Fibroblast of the aortic adventitia (primary cell): ENCODE measurements at places on chromosomes 2 and 18.

DNA sequence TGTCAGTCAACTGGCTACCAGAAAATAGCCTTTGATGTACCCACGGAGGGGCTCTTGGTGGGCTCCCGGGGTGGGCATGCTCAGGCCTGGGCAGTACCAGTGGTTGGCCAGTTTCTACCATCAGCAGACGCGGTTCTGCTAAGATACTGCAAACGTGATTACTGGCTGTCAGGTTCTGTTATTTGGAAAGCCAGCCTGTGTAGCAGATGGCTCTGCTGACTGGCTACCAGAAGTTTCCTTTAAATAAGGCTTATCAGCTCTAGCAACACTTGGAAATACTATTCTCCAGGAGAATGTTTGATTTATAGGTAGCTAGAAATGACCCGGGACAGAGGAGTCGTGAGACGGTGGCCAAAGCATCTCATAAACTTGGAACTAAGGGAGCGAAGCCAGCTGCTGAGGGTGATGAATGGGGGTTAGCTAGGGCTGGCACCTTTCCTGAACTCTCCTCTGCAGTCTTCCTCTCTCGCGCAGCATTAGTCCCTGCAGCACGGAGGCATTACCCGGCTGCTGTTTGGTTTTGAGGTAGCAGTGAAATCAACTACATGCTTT is 171.9 kb downstream of the AGAP1 start:
- peak; percentile 59 for DNase-seq

GRCh38 chr18:49767111-49768050 is 46.0 kb downstream of the ACAA2 start:
- DNase-seq: peak; percentile 59

DNA sequence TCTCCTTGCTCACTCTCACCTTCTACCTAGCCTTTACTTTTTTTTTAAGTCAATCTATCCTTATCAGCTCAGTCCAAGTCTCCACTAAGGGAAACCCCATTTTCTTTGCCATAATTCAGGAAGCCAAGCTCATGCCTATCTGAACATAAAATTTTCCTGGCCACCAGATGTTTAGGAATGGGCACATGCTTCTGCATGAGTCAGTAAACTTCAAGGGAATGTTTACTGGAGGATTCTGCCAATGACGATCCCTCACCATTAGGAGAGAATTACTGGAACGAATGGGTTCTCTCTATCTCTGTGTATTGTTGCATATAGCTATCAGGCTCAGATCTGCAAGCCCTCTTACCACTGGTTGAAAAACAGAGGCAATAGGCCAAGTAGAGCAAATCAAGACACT is 731.7 kb upstream of the ZNF804A start:
- no peak for DNase-seq

GRCh38 chr2:236955521-236956030 is 130.1 kb upstream of the COPS8 start:
- no peak for DNase-seq

GRCh38 chr2:15042801-15043217 is 410.3 kb downstream of the LRATD1 start:
- peak; percentile 51 for DNase-seq

GRCh38 chr2:81234711-81235110 is 930.2 kb upstream of the LRRTM1 start:
- no peak for DNase-seq

DNA sequence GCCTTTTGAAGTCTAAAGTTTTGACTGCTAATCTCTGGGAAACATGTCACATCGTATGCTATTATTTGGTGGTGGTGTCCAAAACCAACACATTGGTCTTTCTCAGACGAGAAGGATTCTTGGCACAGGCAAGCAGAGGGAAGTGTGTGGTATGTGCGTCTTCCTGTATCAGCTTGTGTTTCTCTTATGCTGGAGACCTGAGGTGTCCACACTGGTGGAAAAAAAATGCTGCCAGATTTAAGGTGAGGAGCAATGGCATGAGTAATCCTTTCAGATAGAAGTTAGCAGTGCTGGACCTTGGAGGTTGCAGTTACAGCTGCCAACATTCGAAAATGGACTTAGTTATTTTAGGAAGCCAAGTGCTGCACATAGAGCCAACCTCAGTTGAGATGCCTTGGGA is 11.7 kb upstream of the FHL2 start:
- peak; percentile 98 for DNase-seq

- DNase-seq: no peak
Measured at GRCh38 chr2:210376694-210377093, 61.7 kb upstream of the MYL1 start.
